Urinary bladder (tissue), 4 donors: ENCODE measurements at places on chromosomes 6 and 20. TPM values are rescaled to one million over a fixed set of nuclear protein-coding genes. Genes with fewer than 3 reads are reported as not detected.

DNA sequence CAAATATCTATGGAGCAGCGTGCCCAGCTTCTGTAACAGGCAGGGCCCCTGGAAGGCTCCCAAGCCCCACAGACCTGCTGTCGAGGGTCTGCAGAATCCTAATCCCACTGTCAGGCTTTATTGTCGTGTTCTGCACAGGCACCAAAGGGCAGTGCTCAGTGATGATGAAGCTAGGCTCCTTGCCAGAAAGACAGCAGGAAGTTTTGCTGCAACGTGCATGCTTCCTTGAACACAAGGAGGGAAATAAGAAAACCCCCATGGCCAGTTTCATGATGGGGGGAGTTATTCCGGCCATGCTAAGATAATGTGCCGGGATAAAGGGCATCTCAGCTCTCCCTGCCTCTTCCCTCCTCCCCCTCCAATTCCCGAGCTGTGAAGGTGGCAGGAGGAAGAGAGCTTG is 109.4 kb upstream of the KCNG1 start:
- no peak for DNase-seq

DNA sequence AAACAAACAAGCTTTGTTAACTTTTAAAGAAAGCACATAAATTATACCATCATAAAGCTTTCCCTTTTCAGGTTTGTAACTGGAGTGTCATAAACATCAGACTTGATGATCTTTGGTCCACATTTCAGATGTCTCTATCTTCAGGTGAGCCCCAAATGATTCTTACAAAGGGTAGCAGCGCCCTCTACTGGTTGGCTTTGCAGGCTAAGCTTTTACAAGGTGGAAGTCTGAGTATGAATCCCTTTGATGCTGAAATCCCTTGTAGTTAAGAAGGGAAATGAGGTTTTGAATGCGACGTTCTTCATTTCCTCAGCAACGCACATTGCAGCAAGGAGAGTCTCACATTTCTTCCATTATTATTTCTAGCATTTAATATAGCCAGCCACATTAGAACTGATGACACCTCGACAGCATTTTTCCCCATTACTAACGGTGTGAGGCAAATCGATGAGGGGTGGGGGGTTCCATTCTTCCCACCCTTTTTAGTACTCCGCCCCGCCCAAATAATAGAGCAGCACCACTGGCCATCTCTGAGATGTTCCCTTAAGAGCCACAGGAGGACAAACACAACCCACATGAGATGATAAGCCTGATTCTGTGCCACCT is 126.3 kb upstream of the NT5E start:
- DNase-seq = peak; percentile 61

- DNase-seq = no peak
These were observed 8.5 kb downstream of the TMEM242 start for GRCh38 chr6:157314705-157315321.

- peak; percentile 36 for DNase-seq
These were observed 585 bp upstream of the DSE start for GRCh38 chr6:116369964-116370759.

DNA sequence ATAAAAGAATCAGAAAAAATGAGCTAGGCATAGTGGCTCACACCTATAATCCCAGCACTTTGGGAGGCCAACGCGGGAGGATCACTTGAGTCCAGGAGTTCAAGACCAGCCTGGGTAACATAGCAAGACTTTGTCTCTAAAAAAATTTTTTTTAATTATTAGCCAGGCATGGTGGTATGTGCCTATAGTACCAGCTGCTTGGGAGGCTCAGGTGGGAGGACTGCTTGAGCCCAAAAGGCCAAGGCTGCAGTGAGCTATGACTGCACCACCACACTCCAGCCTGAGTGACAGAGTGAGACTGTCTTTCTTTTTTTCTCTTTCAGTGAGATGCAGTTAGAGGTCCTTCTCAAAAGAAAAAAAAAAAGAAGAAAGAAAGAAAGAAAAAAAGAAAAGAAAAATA is 8.5 kb upstream of the SNRPC start:
- DNase-seq = no peak

- DNase-seq = no peak
These were observed 148.7 kb downstream of the ZDHHC14 start for GRCh38 chr6:157529654-157530039.

- DNase-seq = no peak
These were observed 15.5 kb downstream of the CYP39A1 start for GRCh38 chr6:46637145-46637544.

DNA sequence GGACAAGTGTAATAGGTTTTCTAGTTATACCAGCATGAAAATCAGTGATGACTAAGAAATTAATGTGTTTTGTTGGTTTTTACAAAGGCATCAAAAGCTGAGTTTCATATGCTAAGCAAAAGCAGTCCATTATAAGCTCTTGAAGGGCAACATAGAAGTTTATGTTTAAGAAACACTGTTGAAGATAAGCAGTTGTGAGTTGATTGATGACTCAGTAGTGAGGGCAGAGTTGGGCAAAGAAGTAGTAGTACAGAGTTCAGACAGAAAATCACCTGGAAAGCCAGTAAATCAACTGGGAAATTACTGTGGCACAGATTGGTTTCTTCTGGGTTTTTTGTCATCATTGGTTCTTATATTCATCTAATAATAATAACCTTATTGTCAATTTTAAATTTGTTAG is 78.0 kb upstream of the SMIM8 start:
- no peak for DNase-seq

The PAK1IP1 gene
- 11.7 TPM for polyA plus RNA-seq

The PRPF6 gene
- polyA plus RNA-seq = 71.8 TPM

The HDGFL1 gene
- polyA plus RNA-seq = not detected

The NKAIN2 gene
- polyA plus RNA-seq = 0.24 TPM

The RBPJL gene
- not detected for polyA plus RNA-seq

The EEF1A2 gene
- 5.1 TPM for polyA plus RNA-seq

The CTNNBL1 gene
- 39.3 TPM for polyA plus RNA-seq

The ADAM33 gene
- 111 TPM for polyA plus RNA-seq

The SLC26A8 gene
- polyA plus RNA-seq = 0.09 TPM

The DNMT3B gene
- polyA plus RNA-seq = 1.0 TPM

The MYCT1 gene
- polyA plus RNA-seq = 10.6 TPM
